ENCODE measurements at places on chromosomes 11 and 22.

DNA sequence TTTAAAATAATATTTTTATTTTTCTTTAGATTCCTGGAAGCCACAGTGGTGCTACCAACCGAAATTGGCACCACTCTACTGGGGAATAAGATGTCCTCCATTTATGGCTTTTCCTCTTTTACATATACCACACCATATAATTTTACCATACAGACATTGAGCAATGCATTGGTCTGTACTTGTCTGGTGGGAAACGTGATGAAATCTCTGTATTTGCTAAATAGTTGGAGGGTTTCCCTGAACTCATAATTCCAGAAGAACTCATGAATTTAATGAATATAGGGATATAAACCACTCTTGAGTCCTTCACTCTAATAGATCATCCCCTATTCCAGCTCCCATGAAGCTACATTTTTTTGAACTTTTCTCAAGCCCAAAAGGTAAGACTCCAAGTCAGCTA, 28.0 kb upstream of the MMP13 start:
- no peak for DNase-seq

GRCh38 chr11:77053217-77054015, 13.4 kb upstream of the CAPN5 start:
- DNase-seq, result peak; percentile 40

- no peak for DNase-seq
Observed at GRCh38 chr11:95680169-95680929, 109.2 kb downstream of the FAM76B start.

GRCh38 chr11:78540256-78540655, 34.4 kb downstream of the NARS2 start:
- DNase-seq, result no peak

- no peak for DNase-seq
Observed at GRCh38 chr11:65486570-65487466, 12.0 kb upstream of the MALAT1 start.

DNA sequence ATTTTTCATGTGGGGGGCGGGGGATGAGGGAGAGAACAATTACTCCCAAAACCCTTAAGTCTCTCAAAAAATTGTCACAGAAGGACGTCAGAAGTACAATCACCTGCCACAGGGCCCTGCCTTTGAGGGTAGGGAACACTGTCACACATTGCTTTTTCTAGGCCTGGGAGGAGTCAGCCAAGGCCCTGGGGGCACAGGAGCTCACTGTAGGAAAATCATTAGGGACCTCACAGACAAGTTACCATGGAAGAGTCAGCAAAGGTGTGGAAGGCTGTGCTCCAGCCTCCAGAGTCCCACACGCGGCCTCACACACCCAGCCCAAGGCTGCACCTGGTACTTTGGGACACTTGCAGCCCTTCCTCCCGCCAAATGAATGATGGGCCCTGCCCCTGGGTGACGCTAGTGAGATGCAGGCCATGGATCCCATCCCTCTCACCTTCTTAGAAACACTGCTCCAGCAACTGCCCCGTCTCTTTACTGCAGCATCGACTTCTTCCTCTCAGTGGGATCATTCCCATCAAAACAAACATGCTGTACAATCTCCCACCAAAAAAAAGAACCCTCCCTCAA, 3.3 kb downstream of the PLEKHA7 start:
- DNase-seq, result no peak

GRCh38 chr11:11122749-11123148, 230.3 kb downstream of the CSNK2A3 start:
- DNase-seq, result no peak

DNA sequence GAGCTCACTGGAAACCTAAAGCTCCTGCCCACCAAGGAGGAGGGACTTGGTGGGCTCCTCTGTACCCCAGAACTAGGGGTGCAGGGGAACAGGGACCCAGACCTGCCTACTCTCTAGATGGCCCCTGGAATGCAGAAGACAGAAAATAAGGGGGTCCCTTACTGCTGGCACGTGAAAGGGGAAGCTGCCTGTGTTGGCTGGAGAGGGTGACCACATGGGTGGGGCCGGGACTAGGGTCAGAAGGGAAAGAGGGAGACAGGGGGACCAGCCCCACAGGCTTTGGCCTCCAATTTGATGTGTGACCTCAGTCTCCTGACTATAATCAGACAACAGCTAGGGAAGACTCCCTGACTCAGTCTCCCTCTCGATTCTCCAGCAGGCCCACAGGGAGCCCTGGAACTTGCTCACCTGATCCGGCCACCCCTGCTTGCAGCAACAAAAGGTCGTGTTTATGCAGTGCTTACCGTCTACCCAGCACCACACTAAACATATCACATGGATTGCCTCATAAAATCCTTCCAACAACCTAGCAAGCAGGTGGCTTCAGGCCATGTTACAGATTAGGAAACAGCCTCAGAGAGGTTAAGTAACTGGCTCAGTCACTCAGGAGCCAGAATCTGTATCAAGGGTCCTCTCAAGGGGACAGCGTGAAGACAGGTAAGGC, 10.2 kb downstream of the ARAP1 start:
- peak; percentile 48 for DNase-seq

GRCh38 chr11:70859180-70859579, 393.2 kb downstream of the SHANK2 start:
- DNase-seq, result no peak

DNA sequence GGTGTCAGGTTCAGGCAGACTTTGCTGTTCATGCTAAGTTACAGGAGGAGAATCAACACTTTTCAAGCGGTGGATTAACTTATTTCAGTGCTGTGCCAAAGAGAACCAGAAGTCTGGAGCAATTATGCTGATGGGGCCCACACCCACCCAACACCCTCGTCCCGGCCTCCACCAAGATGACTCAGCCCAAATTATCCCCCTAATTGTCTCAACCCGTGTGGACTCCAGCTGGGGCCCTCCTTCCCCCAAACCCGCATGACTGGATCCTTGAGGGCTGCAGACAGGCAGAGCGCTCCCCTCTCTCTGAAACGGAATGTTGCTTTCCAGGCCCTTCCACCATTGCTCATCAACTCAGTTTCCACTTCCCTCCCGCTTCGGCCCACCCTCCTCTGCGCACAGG, 34.6 kb upstream of the MN1 start:
- peak; percentile 16 for DNase-seq

GRCh38 chr11:27011560-27012233, 17.8 kb downstream of the FIBIN start:
- no peak for DNase-seq

GRCh38 chr22:19664951-19665783, 49.1 kb upstream of the SEPTIN5 start:
- DNase-seq, result no peak

GRCh38 chr11:61739966-61740365, 12.5 kb upstream of the MYRF start:
- no peak for DNase-seq

DNA sequence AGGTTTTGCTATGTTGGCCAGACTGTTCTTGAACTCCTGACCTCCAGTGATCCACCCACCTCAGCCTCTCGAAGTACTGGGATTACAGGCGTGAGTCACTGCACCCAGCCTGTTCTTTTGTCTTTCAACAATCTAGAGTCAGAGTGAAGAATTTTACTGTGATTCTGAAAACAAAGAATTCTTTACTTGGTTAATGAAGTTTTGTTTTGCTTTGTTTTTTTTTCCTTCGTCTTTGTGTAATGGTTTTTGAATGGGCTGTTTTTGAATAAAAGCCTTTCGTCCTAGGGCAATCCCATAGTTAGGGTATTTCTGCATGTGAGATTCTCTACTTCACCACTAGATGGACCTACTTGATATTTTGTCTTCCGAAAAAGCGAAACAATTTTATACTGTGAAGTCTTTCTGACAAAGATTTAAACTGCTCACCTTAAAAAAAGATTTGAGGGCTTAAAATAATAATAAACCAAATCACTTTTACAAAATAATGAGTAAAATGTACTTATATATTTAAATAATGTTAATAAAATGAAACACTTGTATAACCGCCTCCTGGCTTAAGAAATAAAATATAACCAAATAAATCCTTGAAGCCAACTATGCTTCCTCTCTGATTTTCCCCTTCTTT, 43.4 kb upstream of the SC5D start:
- DNase-seq, result peak; percentile 78

DNA sequence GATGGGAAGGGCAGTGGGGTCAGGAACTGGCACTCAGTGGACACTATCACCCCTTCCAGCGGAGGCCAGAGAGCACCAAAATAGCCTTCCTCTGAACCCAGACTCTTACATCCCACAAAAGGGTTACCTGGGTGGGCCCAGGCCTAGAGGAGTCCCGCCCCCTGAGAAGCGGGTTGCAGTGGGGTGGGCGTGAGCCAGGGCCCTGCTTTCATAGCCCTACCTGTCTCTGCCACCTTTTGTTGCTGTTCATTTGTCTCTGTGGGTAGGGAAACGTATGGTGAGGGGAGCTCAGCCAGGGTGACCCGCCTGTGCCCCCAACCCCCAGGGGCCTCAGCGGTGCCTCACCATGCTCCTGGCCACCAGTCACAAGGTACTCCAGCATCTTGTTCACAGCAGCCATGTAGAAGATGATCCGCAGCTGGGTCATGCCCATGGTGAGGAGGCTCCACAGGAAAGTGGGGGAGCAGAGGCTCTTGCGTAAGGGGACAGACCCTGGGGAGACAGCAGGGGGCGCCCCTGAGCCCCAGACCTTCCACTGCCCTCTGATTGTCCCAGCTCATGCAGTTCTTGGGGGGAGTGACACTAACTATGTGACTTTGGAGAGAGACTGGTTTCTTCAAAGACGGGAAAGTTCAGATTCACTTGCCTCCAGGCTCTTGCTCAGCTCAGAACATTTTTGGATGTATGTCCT, 24.0 kb downstream of the SLC43A1 start:
- DNase-seq, result peak; percentile 86

GRCh38 chr11:64501500-64502427, 89.3 kb upstream of the SLC22A12 start:
- DNase-seq, result peak; percentile 37

Data from hematopoietic multipotent progenitor cell treated with erythropoietin and hydrocortisone succinate and interleukin-3 and kit ligand, for 4 days (in vitro differentiated cells).